ENCODE measurements at places on chromosomes 12 and 14. TPM values are rescaled to one million over a fixed set of nuclear protein-coding genes. Genes with fewer than 3 reads are reported as not detected.

GRCh38 chr14:85413836-85414526, 116.0 kb upstream of the FLRT2 start:
- no peak for DNase-seq

The RND1 gene
- 3.8 TPM for total RNA-seq

DNA sequence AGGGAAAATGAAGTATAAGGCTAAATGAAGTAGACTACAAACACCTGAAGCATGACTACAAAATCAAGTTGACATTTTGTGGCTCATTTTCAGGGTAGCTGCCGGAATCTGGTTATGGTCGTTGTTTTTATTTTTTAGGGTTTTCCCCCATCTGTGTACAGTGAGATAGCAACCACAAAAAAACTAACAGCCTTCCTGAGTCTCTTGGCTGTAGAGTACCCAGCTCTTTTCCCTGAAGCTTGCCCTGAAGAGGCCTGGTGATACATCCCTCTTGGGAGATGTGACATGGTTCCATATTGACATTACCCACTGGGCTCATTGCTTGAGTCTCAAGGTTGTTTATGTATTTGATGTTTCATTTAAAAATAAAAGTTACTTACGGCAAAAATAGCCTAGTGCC, 424.0 kb downstream of the ZFP36L1 start:
- DNase-seq = no peak

The PRB4 gene
- not detected for total RNA-seq

GRCh38 chr12:98060411-98060810, 455.0 kb upstream of the TMPO start:
- no peak for DNase-seq

DNA sequence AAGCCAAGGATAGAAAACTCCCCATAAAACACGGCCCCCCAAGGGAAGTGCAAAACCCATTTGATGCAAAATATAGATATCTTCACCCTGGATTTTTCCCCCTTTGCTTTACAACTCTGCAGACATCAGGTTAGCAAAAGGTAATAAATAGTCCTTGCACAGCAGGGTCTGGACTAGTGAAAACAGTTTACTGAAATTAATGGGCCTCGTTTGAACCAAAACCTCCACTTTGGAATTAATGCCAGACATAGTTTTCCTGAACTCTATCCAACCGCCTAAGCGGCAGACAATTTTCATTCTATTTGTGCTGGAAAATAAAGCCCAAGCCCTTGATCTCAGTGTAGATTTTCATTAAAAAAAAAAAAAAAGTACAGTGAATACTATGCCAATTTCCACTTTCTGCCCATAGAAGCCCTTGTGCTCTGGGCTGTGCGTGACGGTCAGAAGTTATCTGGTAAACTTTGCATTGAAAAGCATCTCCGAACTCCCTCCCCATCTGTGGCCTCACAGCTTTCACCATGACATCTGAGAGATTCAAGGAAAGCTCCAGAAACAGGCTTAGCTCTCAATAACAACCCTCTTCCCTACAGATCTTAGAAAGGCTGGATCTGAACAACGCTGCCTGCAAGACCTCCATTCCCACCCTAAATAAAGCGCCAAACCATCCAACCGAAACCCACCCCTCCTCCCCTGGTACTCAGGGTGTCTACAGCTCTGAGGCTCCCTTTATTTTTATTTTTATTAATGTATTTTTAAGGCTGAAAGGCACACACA, 11.0 kb upstream of the IRF2BPL start:
- no peak for DNase-seq

DNA sequence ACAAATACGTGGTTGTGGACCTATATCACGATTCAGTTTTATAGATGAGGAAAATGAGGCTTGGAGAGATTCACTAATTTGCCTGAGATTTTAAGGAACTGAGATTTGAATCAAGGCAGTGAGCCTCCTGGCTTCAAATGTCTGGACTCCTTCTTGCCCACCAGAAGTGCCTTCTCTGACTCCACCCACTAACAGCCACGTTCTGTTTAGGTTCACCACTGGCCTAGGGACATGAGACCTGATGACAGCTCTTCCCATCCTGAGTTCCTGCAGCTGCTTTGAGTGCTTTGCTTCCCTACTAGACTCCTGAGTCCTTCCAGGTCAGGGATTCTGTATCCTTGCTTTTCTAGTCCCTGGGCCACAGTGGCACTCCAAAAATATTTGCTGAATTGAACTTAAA, 57.1 kb downstream of the PLBD1 start:
- DNase-seq = no peak

DNA sequence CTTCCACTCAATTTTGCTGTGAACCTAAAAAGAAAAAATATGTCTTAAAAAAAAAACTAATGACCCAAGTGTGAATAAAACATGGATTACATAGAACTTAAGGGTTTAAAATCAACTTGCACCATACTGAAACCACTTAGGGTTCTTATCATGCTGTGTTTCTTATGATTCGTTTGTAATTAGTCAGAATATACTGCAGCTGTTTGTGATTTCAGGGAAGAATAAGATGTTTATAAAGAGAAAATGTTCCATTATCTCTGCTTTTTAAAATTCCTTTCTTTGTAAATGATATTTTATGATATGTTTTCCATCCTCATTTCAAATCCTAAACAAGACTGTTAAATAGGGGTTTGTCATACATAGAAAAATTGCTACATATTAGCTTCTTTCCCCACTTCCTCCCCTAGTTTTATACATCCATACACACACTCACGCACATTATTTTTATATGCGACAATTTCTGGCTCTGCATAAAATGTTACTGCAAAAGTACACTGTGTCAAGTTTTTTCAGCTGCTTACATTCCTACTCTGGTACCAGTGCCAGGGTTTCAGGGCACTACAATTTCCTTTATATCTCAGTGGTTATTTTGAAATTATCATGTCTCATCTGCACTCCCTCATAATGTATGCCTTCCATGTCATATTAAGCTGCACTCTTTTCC, 275.2 kb upstream of the GARIN6 start:
- no peak for DNase-seq

DNA sequence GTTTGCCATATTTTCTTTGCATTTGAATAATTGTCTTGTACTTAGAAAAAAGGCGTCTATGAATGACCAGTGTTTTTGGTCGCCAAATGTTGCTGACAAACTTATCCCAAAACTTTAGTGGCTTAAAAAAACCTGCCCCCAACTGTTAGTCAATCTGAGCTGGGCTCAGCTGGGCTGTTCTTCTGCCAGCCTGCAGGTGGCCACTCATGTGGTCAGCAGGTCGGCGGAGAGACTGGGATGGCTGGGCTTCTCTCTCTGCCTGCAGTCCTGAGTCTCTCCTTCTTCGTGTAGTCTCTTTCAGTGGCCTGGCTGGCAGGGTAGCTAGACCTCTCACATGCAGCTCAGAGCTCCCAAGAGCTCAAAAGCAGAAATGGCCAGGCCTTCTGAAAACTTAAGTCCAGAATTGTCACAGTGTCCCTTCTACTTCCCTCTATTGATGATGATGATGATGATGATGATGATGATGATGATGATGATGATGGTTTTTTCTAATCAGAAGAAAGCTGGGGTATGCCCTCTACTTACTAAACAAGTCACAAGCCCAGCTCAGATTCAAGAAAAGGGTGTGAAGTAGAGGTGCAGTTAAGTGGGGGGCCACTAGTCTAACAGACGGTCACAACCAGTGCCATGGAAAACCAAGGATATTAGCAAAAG, 87.9 kb downstream of the PTPN11 start:
- DNase-seq = no peak

The KRT75 gene
- total RNA-seq = not detected

- no peak for DNase-seq
These were observed 27.0 kb downstream of the SERPINA3 start for GRCh38 chr14:94638961-94639817.

DNA sequence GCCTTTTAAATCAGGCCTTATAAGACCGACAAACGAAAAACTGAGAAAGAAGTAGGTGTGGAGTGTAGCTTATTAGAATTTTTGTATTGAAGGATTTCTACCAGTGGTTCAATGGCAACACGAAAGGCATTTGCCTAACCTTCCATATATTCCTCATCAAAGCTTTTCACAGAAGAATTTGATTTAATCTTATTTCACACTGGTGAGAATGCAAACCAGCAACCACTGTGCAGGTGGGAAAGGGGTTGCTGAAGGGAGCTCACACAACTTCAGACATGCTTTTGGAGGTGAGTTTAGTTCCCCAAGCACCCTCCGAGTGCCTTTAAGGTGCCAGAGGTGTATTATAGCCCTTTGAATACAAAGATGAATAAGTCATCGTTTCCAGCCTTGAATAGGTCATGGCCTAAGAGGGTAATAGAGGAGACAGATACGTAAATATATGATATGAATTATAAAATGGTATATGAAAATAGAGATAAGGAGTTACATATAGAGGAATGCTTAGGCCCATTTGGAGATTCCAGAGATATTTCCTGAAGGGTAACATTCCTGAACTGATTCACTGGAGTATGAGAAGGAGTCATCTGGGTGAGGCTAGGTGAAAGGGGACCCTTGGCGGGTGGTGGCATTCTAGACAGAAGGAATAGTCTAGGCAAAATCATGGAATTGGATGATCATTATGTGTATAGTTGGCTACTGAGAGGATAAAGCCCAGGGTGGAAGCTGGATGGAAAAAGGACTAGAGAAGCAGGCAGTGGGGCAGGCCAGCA, 6.4 kb downstream of the ERP27 start:
- DNase-seq = no peak

The P2RX4 gene
- total RNA-seq = 52.9 TPM

DNA sequence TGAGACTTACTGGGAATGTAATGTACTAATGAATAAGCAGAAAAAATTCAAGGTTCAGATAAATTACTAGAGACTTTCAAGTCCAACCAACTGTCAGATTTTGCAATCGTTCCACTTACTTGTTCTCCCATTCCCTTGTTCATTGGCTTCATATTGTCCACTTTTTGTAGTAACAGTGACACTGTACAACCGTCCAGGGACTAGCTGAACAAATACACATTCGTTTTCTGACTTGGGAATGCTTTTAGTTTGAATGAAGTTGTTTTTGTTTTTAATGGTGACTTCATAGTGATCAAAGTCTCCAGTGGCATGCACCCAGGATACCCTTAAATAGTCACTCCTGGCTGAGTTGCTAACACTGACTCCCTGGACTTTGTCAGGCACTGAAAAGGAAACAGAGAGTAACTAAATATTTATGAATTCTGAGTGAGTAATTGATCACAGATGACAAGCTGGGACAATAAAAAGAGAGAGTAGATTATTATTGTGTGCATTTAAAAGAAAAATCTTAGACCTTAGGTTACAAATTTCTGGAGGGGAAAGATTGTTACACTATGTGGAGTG, 65.4 kb downstream of the PTPRB start:
- no peak for DNase-seq

The TAS2R7 gene
- not detected for total RNA-seq

DNA sequence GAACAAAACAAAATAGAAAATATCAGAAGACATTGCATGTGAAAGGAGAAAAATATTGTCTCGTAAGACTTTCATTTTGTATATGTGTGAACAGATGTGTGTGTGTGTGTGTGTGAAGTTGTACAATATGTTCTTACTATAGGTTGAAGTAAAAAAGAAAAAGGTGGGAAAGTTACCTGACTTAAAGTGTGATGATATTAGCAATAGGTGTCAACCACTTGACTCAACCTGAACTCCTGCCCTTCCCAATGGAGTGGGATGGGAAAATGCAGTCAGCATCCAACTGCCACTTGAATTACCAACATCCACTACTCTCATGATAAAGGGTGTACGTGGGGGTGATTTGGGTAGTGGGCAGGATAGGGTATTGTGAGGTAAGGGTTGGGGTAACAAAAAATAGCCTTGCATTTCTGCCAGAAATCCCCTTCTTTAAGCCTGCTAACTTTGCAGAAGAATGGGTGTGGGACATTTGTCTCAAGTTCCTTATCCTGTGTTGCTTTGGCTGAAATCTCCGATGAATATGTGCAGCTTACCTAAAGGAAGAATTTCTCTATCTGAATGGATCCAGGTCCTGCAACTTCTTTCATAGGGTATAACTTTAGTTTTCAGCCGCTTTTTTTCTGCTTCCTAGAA, 181.6 kb downstream of the CHST11 start:
- DNase-seq = no peak

- DNase-seq = no peak
These were observed 7.3 kb upstream of the CLMN start for GRCh38 chr14:95326987-95327386.

The RPGRIP1 gene
- total RNA-seq = not detected

The NYNRIN gene
- 0.42 TPM for total RNA-seq

The AGAP2 gene
- total RNA-seq = 71.6 TPM

DNA sequence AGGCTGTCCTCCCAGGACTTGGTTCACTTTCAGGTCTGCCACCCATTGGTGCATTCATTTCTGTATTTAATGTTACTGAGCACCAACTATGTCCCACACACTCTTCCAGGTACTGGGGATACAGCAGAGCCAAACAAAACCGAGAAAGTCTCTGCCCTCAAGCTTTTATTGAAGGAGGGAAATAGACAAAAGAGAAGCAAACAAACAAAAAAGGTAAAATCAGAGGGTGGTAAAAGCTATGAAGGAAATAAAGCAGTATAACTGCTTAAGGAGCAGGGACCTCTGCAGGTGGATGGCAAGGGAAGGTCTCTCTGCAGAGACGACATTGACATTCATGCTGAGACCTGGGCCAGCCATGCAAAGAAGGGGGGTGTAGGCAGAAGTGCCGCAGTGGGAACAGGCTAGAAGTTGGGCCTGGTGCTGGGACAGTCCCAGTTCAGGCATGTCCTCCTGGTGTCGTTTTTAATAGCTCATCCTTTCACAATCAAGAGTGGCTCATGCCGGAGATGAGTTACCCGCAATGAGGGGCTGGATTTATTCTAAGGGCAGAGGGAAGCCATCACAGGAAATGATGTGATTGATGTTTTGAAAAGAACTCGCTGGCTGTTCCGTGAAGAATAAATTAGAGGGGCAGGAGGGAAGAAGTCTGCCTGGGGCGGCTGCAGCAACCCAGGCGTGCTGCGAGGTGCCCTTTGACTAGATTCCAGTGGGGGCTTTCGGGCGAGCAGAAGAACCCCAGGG, 72.8 kb downstream of the IRF2BPL start:
- peak; percentile 60 for DNase-seq

DNA sequence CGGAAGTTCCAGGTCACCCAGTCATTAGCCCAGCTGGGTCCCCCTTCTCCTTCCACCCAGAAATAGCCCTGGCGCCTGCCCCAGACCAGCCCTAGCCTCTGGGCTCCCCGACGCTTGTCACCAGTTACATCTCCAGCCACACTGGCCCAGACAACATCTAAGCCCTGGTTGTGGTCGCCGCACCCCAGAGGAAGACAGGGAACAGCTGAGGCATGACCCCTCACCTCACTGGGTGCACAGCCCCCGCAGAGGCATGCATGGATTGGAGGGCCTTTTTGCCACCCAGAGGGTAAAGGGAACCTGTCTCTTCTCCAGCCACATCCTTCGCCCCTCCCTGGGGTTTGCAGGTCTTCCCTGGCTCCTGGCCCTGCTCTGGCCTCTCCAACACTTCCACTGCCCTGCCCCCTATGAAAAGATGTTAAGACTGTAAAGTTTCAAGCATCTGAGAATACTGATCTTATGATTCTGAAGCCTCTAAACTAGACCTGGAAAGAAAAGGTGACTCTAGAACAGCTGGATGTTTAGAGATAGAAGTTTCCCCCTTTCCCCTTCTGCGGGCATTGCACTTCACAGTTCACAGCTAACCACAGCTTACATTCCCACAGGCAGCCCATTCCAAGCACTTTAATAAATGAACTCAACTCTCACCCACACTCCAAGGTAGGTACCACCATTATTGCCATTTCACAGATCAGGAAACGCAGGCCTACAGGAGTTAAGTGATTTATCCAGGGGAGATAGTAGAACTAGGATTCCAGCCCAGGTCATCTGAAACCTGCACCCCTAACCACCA, 14.7 kb downstream of the TMEM119 start:
- DNase-seq = no peak

The FZD10 gene
- not detected for total RNA-seq

The RNASE8 gene
- not detected for total RNA-seq

GRCh38 chr12:42609605-42610004, 20.1 kb upstream of the PRICKLE1 start:
- no peak for DNase-seq
